ENCODE measurements at places on chromosomes 12 and 14.

GRCh38 chr14:37230551-37231194, 32.9 kb downstream of the MIPOL1 start:
- DNase-seq = no peak

DNA sequence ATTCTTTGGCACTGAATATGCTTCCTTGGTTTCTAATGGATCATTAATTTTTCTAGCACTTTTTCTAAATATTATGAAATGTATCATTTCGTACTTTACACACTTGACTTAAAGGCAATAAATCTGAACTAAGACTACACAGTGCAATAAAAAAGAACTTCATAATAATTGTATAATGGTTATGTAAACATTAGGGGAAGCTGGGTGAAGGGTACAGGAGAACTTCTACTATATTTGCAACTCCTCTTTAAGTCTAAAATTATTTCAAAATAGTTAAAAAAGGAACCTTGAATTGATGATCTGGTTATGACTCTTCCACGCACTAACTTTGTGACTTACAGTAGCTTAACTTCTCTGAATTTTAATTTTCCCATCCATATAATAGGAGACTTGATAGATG, 5.1 kb upstream of the NOVA1 start:
- DNase-seq = no peak

DNA sequence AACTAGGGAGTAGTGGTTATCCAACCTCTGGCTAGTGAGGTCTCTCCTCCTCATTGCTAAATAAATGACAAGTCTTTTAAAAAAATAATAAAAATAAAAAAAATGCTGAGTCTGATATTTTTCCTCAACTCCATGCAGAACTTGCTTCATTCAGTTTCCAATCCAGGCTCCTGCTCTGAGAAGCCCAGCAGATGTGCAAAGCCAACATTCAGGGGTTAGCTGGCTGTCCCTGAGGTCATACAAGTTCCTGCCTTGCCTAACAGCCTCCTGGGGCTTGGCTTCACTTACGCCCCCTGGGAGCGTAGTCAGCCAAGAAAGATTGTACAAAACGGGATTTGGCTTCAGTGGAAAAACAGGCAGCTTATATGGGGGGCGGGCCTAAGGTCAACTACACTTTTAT, 23.3 kb downstream of the RTRAF start:
- DNase-seq = no peak

GRCh38 chr12:53493610-53494391, 5.5 kb downstream of the MAP3K12 start:
- DNase-seq = no peak

DNA sequence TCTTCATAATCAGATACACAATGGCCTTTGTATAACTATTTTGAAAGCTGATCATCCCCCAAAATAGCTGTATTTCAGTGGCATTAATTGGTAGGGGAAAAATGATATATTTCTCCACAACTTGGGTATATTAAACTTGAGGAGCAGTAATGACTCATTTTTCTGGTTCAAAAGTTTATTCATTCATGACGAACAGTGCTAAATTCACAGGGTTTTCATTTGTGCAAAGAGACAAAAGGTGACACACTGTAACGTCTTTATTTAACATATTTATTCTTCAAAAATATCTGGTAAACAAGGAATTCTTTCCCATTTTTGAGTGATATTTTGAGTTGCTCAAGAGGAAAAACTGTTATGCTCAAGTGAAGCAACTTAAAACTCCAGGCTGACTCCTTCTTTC, 415.5 kb upstream of the SOX5 start:
- no peak for DNase-seq

DNA sequence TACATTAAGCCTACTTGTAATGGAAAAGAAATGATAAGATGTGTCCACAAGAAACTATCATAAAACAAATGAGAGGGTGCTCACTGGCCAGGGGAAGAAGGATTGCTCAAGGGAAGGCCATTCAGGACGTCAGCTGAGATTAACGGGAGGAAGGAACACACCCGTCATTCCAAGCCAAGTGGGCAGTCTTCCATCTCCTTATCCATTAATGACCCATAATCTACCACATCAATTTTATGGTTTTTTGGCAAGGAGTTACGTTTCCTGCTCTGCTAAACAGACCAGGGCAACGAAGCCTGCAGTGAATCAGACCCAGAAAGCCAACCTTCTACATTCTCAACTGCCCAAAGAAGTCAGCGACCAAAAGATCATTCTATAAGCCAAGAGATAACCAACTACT, 25.1 kb downstream of the PRKAB1 start:
- DNase-seq = no peak

DNA sequence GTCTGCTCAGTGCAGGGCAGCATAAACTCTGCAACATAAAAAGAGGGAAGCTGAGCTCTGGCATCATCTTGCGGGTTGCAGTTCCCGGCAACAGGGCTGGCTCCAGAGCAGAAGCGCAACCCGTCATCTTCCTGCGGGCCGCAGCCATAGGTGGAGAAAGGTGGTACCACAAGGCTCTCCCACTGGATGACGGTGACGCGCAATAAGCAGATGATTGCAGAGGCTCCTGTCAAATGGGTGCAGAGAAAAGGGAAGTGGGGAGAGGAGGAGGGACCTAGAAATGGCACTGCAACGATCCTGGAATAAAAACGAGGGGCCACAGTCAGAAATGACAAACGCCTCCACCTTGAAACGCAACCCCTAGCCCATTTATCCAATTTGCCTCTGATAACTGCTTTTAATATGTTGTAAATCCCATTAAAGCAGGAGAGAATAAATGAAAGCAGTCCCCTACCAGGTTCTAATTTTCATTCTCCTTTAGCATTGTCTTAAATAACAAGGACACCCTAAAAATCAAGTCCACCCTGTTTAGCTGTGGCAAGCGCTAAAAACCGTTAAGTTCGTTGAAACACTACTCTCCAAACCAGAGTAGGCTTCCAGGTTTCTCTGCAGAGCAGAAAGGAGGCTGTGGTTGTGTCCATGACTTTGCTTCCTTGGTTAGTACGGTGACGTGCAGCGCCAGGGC, 30.9 kb upstream of the TUBA1C start:
- DNase-seq = peak; percentile 69

GRCh38 chr14:96231526-96232130, 24.4 kb upstream of the BDKRB1 start:
- no peak for DNase-seq

DNA sequence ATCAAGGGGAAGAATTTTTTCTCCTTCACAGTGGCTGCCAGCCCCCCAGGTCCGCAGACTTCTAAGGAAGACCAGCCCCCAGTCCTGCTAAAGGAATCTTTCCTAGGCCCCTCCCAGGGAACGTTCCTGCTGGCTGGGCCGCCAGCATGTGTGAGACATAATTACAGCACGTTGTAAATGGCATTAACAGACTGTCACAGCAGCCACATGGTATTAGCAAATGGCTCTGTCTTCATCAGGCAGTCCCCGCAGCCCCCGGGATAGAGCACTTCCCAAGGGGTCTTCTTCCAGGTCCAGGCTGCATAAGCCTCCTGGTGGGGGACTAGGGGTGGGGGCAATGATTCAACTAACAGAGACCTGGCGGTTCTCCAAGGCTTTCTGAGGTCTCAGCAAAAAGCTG, 34.9 kb upstream of the FAM222A start:
- no peak for DNase-seq

DNA sequence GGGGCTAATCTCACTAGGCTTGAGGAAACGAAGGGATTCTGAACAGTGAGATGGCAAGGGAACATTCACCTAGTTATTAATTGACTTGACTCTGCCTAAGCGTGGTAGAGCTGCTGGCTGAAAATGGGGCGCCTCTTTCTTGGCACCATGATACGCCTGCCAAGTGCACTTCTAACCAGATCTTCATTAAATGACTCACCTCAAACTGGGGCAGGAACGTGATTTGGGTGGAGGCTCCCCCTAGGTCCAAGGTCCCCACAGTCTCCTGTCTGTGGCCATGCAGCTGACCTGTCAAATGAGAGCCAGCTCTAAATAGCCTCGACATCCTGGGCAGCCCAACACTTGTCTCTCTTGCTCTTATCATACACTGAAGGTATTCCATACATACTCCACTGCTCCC, 26.0 kb downstream of the COQ6 start:
- no peak for DNase-seq

DNA sequence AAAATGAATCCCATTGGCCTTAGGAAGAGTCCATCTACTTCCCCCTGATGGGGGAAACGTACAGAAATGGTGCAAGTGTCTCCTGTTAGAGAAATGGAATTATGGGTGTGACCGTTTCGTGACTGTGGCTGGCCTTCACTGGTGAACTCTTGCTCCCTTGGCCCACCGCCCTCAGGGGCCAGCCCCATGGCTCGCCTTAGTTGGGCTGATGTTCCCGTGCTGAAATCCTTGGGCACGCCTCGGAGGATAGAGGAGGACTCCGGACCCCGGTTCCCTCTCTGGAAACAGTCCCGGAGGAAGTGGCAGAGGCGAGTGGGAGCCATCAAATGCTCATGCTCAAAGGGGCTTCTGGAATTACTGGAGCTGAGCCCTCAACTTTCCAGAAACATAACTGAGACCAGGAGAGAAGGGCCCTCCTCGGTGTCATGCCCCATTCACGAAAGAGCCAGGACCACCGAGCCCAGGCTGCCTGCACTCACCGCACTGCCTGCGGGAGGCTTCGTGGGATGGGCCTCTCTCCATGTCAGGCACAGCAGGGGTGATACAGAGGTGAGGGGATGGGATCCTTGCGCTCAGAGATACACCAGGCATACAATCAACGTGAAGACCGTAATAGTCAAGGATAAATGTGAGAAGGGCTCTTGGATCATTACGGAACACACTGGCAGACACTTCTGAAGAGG, 10.1 kb upstream of the CACNA2D4 start:
- DNase-seq = no peak

- no peak for DNase-seq
Measured at GRCh38 chr12:16586350-16587109, 19.4 kb downstream of the LMO3 start.

DNA sequence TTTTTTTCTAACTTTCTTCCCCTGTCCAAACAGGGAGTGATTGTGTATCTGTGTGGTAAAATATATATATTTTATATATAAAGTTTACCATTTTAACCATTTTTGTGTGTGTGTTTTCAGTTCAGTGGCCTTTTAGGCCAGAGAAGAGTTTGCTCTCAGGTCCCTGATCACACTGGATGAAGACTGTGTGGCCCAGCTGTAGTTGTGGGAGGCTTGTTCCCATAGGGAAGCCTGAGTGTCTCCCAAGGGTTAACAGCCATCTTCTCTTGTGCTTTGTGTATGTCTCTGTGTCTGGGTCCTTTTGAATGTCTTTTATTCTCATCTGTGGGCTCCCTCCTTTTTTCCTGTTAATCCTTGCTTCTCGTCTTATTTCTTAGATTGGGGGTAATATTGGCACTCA, 23.4 kb downstream of the CGRRF1 start:
- no peak for DNase-seq

DNA sequence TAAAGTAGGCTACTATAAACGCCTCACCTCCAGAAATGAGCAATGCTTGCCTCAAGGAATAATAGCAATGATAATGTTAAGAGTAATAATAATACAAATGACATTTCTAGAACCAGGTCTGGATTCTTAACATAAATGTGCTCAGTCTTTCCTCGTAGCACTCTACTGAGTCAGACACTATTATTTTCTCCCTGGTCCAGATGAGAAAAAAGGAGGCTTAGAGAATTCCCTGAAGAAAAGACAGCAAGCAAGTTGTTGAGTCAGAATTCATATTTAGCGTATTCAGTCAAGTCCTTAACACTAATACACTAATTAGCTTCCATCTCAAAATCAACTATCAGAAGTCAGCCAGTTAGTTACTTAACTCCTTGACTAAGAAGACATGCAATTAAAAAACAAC, 13.2 kb downstream of the KCNC2 start:
- DNase-seq = no peak

DNA sequence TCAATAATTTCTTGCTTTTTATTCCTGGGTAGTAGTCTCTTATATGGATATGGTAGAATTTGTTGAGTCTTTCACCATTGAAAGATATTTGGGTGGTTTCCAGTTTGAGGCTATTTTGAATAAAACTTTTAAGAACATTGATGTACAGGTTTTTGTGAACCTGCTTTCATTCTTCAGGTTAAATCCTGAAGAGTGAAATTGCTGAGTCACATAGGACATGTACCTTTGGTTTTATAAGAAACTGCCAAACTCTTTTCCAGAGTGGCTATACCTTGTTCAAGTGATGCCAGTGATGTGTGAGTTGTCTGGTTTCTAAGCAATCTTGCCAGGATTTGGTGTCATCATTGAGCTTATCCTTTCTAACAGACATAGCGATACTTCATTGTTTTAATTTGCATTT, 184.6 kb upstream of the PZP start:
- no peak for DNase-seq

- DNase-seq = no peak
Measured at GRCh38 chr12:79384551-79384950, 306.2 kb downstream of the PAWR start.
